ENCODE measurements at places on chromosomes 2 and 18.

GRCh38 chr2:227029426-227030105 lies 134.4 kb downstream of the COL4A4 start:
- no peak for DNase-seq

DNA sequence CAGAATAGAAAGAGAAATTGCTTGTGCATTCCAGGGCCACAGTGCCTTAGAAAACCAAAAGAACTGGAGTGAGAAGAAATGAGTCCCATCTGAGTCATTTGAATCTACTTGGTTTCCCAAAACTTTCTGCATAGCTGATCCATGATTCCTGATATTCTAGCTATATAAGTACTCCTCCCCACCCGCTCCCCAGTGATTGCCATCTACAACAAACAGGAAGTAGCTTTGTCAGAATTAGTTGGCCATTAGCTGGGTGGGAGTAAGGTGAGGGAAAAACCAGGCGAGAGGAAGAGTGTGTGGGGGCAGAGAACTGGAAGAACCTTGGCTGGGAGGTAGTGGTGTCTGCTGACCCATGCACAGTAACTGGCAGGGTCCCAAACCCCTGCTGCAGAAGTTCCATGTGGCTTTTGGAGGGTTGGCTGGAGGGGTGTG lies 122.1 kb downstream of the ACAA2 start:
- DNase-seq: no peak

DNA sequence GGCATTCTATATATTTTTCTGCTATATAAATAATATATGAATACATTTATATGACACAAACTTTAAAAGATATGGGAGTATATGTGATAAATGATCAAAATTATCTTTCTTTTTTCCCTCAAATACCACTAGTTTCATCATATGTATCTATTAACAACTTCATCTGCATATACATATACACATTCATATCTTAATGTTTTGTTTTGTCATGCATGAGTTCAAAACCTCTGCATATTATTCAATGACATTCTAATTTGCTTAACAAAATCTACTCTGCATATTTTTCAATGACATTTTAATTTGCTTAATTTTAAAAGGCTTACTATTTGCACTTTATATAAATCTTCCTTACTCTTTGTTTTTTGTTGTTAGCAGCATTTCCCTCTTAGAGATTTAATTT lies 276.2 kb downstream of the PIK3C3 start:
- no peak for DNase-seq

- no peak for DNase-seq
Measured at GRCh38 chr2:86697551-86698104, 22.5 kb upstream of the RMND5A start.

- no peak for DNase-seq
Measured at GRCh38 chr2:95009412-95009811, 16.1 kb upstream of the MAL start.

DNA sequence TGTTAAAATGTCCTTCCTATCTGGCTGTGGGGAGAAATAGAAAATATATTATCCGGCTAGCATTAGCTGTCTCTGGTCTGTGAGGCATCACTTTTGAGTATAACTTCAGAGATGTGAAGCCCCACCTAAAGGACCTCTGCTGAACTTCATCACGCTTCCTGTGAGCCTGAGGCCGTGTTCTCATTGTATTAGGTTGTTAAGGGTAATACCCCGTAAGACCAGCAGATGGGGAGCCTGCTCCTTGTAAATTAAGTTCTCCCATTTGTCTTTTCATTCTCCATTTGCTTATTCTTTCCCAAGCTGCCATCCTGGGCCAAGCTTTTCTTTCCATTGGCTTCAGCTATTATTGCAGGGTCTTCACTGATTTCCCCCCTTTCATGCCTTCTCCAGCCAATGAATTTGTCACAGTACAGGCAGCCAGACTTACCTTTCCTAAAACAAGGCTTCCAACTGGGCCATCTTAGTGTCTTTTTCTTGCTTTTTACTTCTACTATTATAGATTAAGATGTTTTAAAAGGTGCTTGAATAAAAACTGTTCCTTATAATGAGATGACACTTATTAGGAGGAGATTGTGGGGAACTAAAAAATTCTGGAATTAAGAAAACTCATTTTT lies 12.4 kb downstream of the NIF3L1 start:
- peak; percentile 90 for DNase-seq

- no peak for DNase-seq
Measured at GRCh38 chr2:54208364-54209240, 47.4 kb downstream of the TSPYL6 start.

- no peak for DNase-seq
Measured at GRCh38 chr2:36963106-36963505, 3.2 kb downstream of the STRN start.

DNA sequence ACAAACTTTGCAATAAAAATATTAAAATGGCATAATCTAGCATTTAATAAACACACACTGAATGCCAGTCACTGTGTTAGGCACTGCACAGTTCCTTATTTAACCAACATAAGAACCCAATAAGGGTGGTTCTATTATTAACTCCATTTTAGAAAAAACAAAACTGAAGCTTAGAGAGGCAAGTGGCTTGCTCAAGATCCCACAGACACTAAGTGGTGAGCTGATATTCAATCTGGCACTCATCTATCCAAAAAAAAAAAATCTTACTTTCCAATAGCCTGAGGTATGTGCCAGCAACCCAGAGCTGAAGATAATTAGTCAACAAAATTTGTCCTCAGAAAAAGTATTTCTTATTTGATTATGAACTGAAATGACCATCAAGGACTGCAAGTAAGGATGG lies 799 bp downstream of the CYTIP start:
- no peak for DNase-seq

DNA sequence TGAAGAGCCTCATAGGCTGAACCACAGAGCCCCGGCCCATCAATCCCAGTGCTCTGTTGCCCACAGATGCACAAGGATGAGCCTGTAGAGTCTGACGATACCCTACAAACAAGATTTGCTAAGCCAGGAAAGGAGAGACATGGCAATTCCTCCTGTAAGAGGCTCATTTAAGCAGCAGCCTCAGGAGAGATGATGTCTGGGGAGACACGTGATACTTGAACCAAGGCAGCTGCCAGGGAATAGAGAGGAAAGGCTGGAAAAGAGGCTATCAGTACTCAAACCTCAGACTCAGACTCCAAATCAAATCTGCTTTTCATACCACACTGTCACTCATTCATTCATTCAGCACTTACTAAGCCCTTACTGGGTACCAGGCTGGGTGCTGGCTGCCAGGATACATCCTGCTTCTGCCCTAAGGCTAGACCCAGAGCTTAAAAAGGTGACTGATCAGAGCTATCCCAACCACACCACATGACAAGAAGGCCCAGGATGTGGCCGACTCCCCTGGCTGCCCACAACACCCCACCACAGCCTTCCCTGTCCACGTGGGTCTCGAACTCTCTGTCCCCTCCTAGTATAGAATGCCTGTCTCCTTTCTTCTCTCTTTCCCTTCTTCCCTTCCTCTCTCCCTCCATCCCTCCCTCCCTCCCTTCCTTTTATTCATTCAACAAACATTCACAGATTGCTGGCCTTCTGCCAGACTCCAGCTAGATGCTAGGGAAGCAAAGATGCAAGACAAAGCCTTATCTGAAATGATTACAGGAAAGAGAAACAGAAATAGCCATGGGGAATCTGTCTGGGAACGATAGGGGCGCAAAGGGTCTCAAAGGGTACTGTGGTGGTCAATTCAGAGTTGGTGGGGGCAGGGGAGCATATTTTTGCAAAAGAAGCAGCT lies 23.4 kb upstream of the KCNK3 start:
- DNase-seq: no peak

- DNase-seq: peak; percentile 45
Measured at GRCh38 chr18:62187543-62188510, 772 bp downstream of the RELCH start.

DNA sequence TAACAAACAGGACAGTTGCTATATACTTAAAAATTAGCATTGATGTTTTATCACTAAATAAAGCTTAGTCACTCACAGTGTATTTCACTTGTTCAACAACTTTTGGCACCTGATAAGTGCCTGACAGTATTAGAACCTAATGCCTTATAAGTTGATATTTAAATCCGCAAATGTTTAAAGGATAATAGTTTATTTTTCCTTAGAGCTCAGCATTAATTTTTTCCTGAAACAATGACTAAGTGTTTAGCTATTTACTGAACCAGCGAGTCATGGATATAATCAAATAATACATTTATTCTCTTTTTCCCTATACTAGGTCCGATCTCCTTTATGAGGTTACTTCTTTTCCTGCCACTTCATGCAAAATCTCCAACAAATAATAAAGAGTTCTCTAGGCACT lies 146.0 kb upstream of the PGAP1 start:
- DNase-seq: no peak

DNA sequence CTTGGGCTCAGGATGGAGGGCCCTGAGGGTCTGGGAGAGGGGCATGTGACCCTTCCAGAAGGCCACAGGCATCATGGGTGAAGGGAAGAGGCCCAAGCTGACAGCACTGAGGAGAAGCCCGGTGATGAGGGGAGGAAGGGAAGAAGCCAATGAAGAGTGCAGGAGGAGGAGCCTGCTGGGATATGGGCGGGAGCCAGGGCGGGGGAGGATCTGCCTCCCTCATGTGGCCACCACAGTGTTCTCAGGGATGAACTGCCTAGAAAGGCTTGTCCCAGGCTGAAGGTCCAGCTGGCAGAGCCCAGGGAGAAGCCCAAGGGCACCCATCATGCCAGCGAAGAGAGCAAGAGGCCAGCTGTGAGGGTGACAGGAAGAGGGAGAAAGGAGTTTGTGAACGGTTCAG lies 24.6 kb upstream of the PLB1 start:
- no peak for DNase-seq

DNA sequence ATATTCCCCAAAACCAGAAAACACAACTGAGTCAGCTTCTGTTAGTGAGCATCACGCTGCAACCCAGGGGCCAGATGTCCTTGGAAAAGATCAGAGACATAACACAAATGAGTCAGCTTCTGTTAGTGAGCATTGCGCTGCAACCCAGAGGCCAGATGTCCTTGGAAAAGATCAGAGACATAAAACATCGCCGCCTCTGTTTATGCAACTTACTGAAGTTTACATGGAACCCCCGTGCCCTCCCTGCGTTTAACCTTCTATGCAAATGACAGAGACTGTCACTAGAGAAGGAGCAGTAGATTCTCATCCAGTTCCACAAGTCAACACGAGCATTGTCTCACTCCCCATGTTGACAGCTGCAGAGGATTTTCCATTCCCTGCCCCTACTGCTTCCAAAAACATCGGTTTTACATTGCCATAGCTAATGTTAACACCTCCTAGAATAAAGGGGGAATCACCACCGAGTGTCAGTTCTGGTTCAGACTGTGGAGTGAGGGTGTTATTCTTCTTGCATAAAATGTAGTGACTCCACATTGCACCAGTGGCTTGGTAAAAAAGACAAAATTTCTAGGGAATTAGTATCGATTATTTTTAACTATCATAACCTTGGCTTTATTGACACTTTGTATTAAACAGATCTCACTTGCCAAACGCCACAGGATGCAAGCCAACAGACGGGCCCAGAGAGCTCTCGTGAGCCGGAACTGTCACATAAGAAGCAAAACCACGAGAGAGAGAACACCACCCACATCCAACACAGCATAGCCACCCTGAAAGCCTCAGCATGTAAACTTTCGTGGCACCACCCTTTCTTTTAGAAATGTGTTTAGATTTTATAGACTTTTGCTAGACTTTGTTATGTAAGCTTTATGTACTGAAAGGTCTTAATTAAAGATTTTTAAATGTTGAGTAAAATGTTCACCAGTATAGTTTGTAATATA lies 87.7 kb downstream of the SH3YL1 start:
- DNase-seq: peak; percentile 77

- DNase-seq: no peak
Measured at GRCh38 chr2:55180374-55180773, 51.7 kb downstream of the CLHC1 start.

- DNase-seq: peak; percentile 73
Measured at GRCh38 chr18:80033181-80034067, 810 bp upstream of the RBFA start.

DNA sequence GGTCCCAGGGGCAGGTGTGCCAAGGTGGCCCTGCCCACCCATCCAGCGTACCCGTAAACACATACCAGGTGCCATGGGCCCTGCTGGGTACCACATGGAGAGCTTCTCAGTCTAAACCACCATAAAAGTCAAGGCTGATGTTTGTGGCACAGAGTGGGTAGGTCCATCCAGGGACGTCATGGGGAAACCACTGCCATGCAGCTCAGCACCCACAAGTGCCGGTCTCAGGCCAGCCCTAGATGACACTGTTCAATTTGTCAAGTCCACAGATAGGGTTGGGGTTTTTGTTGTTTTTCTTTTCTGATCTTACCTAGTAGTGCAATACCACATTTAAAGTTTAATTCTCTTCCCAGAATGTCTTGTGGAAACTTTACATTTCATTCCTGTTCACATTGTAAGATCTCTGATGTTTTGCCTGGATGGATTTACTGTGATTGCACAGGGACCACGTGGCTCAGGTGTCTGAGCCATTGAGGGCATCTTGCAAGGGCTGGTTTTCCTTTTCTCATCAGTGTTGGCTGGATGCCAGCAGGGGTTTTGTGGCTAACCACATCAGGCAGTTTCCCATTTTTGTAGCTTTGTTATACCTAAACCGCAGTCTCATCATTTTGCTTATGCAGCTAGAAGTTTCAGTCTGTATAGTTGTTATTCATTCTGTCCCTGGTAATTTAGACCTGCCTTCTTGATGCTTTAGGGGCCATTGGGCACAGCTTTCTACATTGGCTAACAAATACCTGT lies 64.7 kb downstream of the STK25 start:
- DNase-seq: peak; percentile 96

DNA sequence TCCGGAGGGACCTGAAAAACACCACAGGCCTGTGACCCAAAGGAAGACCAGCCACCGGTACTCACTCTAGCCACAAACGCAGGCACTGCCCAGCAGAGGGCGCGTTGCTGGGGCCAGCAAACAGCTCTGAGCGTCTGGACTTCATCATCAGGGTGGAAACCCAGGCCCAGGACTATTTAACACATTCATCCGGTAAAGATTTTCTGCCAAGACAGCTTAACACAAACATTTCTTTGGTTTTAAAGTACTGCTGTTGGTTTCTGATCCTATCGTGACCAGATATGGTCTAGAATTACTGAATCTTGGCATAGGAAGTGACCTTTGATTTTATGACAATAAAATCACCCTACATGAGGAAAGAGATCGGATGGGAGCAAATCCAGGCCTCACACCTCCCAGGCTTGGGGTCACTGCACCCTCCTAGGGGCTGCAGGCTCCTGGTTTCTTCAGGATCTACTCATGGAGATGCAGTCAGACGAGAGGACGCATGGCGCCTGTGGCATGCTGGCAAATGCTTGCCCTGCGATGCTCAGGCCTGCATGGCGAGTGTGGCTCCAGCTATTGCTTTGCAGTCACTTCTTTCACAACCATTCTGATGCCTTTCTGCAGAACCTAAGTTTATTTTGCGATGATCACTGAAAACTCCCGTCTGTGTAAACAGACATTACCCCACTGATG lies 130.4 kb downstream of the COL4A4 start:
- peak; percentile 52 for DNase-seq

GRCh38 chr18:3885209-3885792 lies 435.3 kb downstream of the TGIF1 start:
- DNase-seq: no peak

GRCh38 chr2:16746833-16747232 lies 81.2 kb upstream of the CYRIA start:
- DNase-seq: no peak

GRCh38 chr2:177147093-177147694 lies 65.4 kb upstream of the HNRNPA3 start:
- peak; percentile 38 for DNase-seq

- DNase-seq: no peak
Measured at GRCh38 chr2:186575302-186575701, 14.6 kb upstream of the ITGAV start.

- DNase-seq: no peak
Measured at GRCh38 chr2:236631281-236631855, 61.7 kb downstream of the ACKR3 start.

All from activated CD8-positive, alpha-beta T cell treated with anti-CD3 and anti-CD28 coated beads for 36 hours (primary cell).